ENCODE measurements at places on chromosomes 2 and 18.

GRCh38 chr2:128279009-128279408 lies 39.7 kb downstream of the HS6ST1 start:
- no peak for DNase-seq

GRCh38 chr18:24015639-24016631 lies 1.4 kb downstream of the TTC39C start:
- DNase-seq: peak; percentile 71

DNA sequence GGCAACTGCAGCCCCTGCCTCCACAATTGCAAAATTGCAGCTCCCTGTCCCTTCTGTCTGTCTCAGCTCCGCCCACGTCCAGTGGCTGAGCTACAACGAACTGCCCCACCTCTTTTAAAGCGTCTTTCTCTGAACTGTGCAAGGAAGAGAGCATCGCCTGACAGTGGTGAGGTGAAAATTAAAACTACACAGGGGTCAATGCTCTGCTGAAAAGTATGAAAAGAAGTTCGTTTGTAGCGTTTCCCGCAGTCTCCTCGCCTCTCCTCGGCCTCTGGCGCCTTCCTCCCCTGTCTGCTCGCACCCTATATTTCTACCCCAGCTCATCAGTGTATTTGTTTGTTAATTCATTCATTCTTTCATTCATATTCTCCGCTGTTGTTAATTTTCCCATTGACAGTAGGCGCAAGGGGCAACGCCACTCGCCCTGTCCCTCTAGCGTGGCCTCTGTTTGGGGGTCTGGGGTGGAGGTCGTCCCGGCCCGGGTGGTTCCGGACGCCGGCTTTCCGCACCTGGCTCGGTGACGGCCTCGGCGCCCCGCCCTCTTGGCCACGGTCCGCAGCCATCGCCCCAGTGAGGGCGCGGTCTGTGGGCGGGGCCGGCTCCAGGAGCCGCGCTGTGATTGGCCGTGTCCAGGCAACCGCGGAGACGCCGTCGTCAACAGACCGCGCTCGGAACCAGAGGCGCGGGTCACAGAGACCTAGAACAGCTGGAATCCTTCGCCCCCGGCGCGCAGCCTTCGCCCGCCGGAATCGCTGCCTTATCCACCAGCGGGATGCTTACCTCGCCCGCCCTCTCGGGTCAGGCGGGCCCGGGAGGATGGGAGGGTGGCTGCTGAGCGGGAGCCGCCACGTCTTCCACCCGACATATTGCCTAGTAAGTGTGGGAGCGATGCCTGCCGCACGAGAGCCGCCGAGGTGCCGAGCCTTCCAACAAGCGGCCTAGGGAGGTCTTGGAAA lies at the start of gene VWA3B:
Gene VWA3B (plus strand): TSS at position 677 of the 956 bp plus-strand sequence. CDS start 5,926 bp downstream, outside the sequence.
- peak; percentile 84 for DNase-seq

GRCh38 chr2:127121353-127121752 lies 14.4 kb upstream of the BIN1 start:
- DNase-seq: no peak

DNA sequence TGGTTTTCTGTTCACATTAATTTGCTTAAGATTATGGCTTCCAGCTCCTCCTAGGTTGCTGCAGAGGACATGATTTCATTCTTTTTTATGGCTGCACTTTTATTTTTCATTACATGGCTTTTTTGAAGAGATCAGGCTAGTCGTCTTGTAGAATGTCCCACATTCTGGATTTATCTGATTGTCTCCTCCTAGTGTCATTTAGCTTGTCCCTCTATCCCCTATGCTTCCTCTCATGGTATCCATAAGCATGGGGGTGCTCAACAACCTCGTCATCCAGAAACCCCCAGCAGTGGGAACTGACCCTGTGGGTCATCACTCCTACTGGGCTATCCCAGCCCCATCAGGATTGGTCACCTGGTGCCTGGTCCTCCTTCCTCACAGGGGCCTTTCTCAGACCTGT lies 49.6 kb downstream of the SERTAD2 start:
- no peak for DNase-seq

- peak; percentile 19 for DNase-seq
These were observed 88.6 kb upstream of the B3GNT7 start for GRCh38 chr2:231306791-231307393.

DNA sequence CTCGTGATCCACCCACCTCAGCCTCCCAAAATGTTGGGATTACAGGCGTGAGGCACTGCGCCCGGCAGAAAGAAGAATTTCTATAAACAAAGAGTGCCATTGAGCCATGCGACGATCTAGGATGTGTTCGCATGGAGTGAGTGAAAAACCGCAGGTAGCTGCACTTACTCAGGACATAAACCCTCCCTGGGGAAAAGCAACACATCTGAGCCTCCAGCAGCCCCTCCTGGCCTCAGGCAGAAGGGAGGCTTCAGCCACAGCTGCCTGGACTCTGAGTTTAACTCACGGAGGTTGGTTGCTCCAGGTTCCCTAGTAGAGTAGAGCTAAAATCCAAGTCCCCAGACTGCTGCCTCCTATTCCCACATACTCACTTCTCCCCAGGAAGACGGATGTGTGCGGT lies 11.3 kb upstream of the STK25 start:
- peak; percentile 61 for DNase-seq

DNA sequence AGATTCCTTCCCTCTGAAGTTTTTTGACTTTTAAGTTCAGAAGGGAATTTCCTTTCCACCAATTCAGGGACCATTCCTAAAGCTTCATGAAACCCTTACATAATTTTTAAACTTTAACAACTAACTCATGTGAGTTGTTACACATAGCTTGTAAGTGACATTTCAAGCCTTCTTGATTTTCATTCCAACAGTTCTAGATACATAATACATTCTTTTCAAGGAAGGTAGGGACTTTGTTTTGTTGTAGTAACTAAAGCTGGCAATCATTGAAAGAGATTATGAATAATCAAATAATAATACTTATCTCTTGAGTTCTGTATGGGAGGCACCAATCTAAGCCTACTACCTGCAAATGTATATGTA lies 45.4 kb downstream of the SETBP1 start:
- DNase-seq: no peak

Measured in NCI-H69 (cell line).